NCI-H1092 (cell line): ENCODE measurements at places on chromosomes 1 and 21.

DNA sequence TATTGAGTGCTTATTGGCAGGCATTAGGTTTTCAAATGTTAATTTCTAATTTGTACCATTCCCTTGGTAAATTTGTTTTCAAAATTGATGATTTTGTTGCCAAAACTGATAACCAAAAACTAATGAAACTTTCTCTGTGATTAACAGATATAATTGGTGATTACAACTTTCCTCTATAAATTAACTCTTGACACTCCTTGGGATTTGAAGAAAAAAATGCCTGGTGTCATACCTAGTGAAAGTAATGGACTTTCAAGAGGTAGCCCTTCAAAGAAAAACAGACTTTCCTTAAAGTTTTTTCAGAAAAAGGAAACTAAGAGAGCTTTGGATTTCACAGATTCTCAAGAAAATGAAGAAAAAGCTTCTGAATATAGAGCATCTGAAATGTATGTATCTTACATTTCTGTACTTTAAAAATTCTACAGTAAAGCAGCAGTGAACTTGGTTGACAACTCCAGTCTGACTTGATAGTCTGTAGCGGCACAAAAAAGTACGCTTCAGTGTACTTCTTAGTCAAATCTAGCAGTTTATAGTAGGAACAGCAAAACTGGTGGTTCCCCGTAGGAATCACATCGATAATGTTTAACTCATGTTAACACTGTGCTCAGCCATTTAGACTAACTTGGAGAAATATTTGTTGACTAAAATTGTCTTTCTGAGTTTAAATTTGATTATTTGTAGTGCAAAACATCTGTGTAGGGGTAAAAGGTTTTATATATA, 3.0 kb downstream of the USP1 start:
- DNase-seq, result no peak

DNA sequence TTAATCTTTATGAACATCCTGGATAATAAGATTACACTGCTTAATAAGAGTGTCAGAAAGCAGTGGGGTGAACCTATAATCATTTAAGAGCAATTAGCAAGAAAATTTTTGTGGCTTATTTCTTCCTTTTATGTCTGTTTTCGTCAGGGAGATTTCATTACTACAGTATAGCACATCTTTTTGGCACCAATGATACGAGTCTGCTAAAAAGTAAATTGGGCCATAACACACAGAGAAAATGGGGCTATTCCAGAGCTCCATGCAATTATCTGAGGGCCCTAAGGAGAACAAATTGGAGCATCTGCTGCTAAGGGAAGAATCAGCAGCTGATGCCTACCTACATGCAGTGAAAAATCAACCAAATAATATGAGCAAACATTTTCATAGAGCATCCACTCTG, 330.3 kb upstream of the NCAM2 start:
- DNase-seq, result no peak

DNA sequence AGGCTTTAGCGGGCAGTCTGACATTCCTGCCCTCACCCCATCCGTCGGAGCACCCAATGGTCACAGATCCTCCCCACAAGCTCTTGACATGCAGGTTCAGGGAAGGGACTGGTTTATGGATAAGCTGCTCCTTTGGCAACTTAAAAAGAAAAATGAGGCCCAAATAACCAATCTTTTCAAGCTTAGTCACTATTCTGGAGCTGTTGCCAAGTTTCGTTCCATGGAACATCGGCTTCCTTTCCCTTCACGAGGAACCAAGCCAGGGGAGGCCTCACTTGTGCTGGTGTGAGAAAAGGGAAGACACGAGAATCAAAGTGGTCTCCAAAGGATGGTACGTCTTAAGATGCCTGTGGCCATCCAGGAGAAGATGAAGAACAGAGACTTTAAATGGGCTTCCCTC, 46.1 kb upstream of the LPAR3 start:
- DNase-seq, result no peak

- DNase-seq, result no peak
Observed at GRCh38 chr1:229757226-229757625, 131.2 kb downstream of the URB2 start.

DNA sequence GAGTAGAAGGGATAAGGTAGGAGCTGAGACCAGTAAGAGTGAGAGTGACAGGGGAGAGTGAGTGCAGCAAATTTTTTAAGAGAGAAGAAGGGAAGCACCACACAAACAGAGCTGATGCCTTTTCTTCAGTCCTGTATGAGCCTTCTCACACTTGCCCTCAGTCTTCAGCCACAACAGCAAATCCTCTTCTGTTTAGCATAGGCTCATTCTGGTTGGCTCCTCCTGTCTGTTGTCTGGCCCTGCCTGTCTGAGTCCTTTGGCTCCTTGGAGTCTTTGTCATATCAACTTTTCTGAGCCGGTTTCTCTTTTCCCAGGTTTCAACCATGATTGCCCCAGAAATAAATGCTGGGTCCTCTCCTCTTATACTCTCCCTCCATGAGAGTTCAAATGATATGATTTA, 12.7 kb upstream of the CASQ1 start:
- DNase-seq, result no peak

DNA sequence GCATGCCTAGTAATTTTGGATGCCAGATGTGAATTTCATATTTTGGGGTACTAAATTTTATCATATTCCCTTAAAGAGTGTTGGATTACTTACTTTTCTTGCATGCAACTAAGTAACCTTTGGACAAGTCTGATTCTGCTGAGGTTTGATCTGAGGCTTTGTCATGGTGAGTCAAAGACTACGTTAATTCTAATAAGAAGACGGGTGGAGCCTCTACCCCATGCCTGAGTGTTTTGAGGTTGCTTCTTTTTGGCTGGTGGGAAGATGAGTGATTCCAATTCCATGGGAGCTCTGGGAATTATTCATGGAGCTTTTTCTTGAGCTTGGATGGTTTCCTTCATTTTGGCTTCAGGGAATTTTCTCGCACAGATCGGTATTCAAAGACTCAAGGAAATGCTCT, 11.6 kb upstream of the PCP4 start:
- DNase-seq, result no peak

DNA sequence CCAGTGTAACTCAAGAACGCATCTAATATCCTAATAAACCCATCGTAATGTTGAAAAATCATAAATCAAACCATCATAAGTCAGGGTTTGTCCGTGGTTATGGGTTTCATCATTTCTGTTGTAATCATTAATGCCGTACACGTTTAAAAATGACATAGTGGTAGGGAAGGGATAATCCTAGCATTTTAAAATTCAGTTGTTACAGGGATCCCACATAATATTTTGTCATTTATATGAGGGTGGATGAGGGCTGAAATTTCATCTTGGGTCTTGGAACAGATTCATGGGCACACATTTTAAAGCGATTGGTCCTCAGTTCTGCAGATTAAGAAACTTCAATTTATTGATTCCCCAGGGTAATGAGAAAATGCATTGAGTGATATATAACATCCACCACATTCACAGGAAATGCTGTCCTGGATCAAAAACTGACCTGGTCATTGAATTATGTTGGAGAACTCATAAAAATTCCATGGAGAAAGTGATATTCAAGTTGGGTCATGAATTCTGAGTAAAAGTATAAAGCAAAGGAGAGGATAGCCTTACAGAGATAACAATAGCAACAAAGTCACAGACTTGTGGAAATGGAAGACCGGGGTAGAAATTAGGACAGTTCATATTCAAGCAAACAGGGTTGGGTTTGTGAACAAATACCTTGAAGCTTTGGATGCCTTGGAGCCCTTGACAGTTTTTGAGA, 1527.3 kb upstream of the TPTE start:
- no peak for DNase-seq

DNA sequence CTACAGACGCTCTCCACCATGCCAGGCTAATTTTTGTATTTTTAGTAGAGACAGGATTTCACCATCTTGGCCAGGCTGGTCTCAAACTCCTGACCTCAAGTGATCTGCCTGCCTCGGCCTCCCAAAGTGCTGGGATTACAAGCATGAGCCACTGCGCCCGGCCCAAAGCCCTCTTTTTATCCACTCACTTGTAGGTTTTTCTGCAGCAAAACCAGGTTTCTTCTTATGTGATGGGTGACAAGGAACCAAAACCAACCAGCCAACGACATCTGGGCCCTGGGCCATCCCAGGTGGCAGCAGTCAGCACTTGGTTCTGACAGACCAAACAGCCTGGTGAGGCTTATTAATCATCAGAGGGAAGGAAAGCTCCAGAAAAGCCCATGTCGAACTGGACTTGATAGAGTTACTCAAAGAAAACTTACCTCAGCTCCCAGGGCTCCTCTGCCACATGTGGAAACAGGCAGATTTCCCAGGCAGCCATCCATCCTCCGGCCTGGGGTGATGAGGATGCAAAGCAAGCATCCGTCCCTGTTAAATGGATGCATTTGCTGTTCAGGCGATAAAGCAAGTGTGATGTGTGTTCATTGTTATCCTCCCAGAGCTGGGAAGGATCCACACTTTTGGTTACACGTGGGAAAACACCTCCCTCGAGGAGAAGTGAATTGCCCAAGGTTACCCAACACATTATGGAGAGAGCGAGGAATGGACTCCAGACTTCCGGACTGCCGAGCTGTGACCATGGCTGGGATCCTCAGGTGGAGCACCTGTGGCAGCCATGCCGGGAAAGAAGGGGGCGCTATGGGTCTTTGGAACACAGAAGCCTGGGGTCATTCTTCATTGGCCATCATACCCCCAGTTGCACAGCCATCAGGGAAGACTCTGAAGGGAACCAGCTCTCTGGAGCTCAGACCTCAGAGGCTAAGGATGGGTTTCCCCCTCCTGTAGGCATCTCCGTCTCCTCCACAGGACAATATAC, 118.8 kb downstream of the HUNK start:
- no peak for DNase-seq

GRCh38 chr1:71640116-71640515, 559.3 kb upstream of the ZRANB2 start:
- no peak for DNase-seq

DNA sequence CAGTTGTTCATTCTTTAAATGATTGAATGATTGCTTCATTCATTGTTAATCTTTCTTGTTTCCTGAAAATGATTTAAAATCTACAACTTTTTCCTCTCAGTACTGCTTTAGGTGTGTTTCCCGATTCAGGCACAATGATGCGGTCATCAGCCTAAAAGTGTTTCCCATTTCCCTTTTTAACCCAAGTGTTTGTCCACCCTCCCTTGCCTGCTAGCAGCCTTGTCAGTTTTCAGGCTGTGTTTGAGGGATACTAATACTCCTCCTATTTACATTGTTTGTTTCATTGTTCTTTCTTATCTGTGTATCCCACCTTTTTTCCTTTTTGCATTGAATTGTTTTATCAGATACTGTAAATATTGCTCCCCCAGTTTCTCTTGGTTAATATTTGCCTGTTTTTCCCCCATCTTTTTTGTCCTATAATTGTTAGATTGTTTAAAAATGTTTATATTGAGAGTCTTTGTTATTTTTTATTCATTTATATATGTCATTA, 131.1 kb downstream of the KIAA0319L start:
- DNase-seq, result no peak

- DNase-seq, result no peak
Observed at GRCh38 chr1:26583646-26584485, 54.3 kb downstream of the RPS6KA1 start.

- no peak for DNase-seq
Observed at GRCh38 chr1:117235863-117236465, 25.2 kb upstream of the VTCN1 start.

GRCh38 chr1:248618878-248619277, 16.0 kb downstream of the OR2T11 start:
- peak; percentile 9 for DNase-seq

DNA sequence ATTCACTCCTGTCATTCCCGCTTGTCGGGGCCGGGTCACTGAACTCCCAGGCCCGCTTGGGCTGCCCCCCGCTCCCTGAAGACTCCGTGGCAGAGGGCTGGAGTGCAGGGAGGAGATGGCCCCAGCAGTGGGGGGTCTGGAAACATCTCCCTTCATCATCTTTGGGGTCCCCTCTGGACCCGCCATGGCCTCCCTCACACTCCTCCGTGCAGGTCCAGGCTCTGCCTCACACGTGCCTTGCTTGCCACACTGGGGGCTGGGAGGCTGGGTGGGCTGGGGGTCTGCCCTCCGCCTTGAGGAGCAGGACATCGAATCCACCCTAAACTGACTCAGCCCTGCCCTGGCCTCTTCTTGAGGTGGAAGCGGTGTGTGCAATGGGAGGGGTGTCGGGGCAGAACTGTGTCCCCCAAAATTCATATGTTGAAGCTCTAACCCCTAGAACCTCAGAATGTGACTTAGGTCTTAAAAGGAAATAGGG, 35.2 kb downstream of the POFUT2 start:
- DNase-seq, result no peak

GRCh38 chr1:194717334-194717733, 1530.9 kb upstream of the B3GALT2 start:
- DNase-seq, result no peak

DNA sequence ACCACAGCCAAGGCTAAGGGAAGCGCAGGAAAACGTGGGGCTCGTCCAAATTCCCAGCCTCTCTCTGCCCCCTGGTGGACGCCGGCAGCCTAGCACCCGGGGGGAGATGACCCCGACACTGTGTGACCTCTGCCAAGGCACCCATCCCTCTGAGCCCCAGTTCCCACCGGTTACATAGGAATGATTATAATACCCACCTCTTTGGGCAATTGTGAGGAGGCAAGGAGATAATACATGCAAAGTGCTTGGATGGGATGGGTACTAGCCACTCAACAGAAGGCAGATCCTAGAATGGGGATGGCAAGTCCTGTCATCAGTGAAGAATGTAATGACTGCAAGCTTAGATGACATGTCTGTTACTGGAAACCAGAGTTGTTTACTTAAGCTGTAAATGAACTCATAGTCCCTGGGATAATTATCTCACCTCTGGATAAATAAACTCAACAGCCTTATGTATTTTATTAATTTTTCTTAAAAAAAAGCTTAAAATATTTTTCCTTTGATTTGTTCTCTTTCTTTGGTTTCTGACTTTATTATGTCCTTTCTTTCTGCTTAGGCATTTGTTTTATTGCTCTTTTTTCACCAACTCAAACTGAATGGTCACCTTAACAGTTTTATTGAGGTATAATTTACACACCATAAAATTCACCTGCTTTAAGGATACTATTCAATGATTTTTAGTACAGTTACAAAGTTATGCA, 11.3 kb upstream of the BMP8B start:
- peak; percentile 99 for DNase-seq

GRCh38 chr1:153678519-153679336, at the start of gene NPR1:
NPR1 (plus strand) TSS chr1:153678688; CDS start chr1:153679109, 421 bp downstream.
- DNase-seq, result no peak

GRCh38 chr1:239999170-239999569, 92.5 kb upstream of the FMN2 start:
- DNase-seq, result no peak

- DNase-seq, result peak; percentile 30
Observed at GRCh38 chr1:19468397-19468956, 16.9 kb downstream of the CAPZB start.

DNA sequence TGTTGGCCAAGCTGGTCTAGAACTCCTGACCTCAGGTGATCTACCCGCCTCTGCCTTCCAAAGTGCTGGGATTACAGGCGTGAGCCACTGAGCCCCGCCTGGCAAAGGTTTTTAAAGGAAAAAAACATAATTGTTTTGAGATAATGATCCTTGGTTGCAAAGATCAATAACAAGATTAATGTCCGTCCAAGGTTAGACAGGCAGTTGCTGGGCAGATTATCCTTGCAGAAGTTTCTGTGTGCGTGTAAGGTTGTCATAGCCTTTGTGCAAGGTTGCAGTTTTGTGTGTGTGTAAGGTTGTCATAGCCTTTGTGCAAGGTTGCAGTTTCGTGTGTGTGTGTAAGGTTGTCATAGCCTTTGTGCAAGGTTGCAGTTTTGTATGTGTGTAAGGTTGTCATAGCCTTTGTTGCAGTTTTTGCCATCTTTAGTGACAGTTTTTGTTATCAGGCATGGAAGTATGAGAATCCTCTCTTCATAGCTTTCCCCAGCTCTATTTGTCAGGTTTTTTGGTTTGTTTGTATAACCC, 3.6 kb downstream of the YBEY start:
- no peak for DNase-seq
